ENCODE measurements at places on chromosomes 1 and 21.

GRCh38 chr1:1415751-1416150 lies 5.3 kb downstream of the ANKRD65 start:
- no peak for DNase-seq

DNA sequence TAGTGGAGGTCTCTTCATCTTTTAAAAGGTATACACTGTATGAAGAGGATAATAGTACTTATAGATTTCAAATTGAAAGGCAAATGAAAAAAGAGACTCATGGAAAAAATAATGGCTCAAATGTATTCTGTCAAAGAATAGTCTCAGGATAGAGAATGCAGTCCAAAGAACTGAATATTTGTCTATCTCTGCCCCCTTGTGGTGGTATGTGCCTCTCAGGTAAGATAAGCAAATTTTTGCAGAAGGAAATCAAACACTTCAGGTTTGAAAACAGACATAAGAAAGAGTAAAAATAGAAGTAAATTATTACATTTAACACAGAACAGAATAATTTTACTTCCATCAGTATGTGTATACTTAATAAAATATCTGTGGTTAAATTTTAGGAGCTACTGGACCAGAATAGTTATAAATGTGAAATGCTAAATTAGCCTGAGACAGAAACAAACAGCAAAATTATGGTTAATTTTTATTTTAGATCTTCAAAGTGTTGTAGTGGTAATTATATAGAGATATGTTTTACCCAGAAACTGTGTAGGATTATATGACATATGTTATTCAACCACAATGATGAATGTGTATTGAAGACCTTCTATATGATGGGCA lies 164.4 kb upstream of the PALMD start:
- no peak for DNase-seq

DNA sequence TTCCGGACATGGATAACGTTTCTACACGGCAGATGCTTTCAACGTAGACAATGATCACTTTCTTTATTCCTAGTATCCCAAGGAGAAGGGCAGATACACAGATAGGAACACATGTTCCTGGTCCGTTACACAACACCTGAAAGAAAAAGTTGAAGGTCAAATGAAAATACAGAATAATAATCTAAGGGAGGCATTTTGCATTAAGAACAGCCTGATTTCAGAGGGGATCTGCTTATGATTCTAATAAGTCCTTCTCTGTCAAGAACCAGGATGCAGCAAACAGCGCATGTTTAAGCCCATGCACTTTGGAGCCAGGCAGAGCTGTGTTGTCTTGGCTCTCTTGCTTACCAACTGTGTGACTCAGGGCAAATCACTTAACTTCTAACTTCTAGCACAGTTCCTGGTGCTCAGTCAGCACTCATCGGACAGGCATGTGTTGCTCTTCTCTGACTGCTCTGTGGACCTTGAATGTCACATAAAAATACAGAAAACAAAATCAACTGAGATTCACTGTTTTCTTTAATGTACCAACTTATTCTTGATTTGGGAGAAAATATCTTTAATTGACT lies 56.3 kb upstream of the CNN3 start:
- no peak for DNase-seq

DNA sequence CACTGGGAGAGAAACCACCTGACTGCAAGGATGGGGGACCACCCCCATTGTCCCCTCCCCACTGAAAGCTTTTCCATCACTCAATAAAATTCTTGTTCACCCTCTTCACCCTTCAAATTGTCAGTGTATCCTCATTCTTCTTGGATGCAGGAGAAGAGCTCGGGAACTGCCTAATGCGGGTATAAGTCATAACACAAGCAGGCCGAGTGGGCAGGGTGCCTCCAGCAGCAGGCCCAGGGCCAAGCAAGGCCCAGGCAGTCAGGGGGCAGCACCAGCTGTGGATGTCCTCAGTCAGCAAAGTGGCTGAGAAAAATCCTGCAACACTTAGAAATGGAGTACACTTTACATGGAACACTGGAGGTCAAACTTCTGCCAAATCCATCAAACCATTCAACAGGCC lies 33.7 kb upstream of the SLC35A3 start:
- DNase-seq, result no peak

Measured in head of caudate nucleus (tissue), 42 donors.